ENCODE measurements at places on chromosomes 6 and 20. TPM values are rescaled to one million over a fixed set of nuclear protein-coding genes. Genes with fewer than 3 reads are reported as not detected.

- peak; percentile 94 for DNase-seq
Measured at GRCh38 chr6:138107078-138107751, at the start of gene PERP. Gene PERP (minus strand): TSS chr6:138107419. CDS start chr6:138107340, 79 bp downstream.

GRCh38 chr20:17024513-17025119, 202.2 kb upstream of the PCSK2 start:
- no peak for DNase-seq

DNA sequence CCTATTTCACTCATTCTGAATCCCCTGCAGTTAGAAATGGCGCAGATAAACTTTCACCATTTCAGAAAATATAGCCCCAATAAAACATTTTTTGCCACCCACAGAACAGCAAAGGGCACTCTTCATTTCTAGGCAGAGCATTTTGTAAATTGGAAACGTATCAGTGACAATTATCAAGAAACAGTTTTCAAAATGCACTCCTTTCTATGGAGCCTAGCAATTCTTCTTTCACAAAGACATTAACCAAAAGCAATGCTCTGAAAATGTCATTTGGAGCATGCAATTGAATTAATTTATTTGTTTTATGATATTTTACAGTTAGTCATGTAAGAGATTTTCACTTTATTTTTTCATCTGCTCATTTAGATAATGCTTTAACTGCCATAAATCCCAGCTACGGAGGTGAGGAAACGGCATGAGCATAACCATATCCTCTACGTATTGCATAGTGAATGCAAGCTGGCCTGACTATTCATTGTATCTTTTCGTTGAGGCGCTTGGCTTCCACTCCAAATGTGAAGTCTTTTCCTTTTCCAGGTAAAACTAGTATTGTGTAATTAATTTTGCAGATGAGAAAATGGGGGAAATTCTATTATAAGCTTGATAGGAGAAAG, 813.4 kb downstream of the C6orf118 start:
- no peak for DNase-seq

GRCh38 chr6:37988127-37988526, 168.6 kb downstream of the ZFAND3 start:
- DNase-seq, result no peak

DNA sequence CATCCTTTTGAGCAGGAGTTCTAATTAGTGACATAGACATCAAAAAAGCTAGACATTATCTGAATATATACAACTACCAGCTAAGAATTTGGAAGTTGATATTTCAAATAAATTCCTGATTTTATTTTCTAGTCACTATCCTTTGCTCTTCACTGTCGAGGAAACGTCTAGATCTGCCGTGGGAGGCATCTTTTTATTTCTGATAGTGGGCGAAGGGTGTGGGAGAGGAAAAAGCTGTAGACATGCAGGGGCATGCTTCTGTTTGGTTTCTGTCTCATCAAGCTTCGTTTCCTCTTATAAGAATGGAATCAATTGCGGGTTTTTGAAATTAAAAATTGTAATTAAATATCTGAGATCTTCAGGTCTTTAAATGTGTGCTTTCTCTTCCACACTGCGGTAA, 16.2 kb upstream of the C6orf118 start:
- no peak for DNase-seq

- no peak for DNase-seq
Measured at GRCh38 chr20:6780433-6781190, 13.1 kb downstream of the BMP2 start.

- no peak for DNase-seq
Measured at GRCh38 chr20:18524646-18525045, 16.9 kb downstream of the SEC23B start.

- no peak for DNase-seq
Measured at GRCh38 chr6:153840039-153840850, 198.8 kb upstream of the OPRM1 start.

DNA sequence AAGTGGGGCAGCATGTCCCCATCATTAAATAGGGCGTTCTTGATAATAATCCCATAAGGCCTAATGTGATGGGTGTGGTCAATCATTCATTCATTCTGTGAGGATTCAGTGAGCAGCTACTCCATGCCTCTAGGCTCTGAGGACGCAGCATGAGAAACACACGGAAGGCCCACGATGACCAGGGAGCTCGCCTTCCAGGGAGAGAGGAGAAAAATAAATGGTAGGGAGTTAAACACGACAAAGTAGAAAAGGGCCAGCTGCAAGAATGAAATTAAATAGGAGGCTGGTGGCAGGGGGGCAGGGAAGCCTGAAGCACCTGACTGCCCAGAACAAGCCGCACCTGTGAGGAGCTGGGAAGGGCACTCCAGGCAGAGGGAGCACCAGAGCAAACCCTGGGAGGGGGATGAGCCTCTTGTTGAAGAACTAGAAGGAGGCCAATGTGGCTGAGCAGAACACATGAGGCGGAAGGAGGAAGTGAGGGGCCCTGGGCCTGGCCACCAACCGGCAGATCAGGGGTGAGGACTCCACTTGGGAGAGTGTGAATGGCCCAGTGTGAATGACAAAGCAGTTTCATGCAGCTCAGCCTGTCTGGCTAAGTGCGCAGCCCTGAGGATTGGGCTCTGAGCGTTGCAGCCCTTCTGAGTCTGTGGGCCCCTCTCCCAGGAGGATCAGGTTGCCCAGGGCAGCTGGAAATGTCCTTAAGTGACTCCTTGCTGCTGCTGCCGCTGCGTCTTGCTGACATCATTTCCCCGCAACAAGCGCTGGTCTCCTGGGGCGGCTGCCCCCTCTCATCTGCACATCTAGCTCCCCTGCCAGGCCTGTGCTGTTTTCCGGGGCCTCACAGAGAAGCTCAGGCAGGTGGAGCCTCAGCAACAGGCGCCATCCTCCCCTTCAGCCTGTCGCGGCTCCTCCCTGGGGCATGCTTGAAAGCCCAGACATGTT, 99.9 kb downstream of the CDH26 start:
- DNase-seq, result no peak

DNA sequence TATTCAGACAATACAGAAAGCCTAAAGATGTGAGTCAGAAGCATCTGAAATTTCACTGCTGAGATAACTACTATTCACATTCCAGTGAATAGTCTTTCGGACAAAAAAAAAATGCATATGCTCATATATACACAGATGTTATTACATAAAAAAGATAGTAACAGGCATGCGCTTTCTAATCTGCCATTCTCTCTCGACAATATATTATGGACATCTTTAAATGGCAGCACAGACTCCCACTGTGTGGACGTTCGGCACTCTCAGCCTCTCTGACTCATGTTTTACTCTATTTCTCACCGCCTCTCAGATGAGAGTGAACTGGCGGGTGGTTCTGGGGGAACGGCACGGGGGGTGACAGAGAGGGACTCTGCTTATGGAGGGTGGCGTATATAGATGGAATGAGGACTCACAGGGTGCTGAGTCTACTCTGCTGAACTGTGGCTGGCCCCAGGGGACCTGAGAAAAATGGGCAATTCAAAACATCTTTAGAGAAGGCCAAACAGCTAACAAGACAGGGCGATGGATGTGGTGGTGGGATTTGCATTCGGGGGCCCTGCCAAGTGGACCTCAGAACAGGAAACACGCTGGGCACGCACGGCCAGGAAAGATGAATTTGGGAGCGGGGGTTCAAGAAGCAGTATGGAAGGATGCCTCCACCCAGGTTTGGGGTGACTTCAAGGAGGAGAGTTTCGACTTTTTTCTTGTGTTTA, 68.9 kb downstream of the MDGA1 start:
- no peak for DNase-seq

DNA sequence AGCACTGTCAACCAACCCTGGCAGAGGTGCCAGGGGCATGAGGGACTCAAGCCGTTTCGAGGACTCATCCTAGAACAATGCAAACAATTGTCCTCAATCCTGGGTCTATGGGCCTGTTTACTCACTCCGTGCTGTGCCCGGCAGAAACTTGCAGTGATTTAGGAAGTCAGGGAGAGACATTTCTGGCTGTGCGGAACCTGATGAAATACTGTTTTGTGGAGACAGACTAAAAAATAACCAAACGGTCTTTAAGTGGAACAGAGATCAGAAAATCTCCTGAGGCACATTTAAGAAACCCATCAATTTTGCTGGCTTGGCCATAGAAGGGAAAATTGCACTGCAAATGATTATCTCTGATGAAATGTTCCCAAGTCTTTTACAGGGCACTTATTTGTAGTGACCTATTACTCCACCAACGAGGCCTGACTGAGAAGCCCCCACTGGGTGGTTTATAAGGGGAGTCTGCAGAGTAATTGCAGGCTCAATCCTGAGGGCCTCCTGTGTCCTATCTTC, 79.8 kb upstream of the KCNK16 start:
- no peak for DNase-seq

DNA sequence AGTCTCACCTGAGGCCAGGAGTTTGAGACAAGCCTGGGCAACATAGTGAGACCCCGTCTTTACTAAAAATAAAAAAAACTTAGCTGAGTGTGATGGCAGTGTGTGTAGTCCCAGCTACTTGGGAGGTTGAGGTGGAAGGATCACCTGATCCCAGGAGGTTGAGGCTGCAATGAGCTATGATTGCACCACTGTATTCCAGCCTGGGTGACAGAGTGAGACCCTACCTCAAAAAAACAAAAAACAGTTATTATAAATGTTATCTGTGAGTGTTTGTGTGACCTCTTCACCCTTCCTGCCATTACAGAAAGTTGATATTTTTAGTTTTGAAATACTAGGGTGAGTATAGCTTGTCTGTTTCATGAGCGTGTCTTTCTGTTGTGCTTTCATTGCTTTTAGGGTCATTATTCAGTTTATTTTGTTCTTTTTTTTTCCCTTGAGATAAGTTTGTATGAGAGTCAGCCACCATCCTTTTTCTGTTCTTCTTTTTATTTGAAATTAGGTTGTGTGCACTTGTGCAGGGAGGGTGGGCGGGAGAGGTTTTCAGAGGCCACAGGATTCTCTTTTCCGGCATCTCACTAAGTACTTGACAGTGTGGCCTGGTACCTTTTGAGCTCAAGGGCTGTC, 26.2 kb downstream of the CDYL start:
- DNase-seq, result no peak

- DNase-seq, result no peak
Measured at GRCh38 chr6:44932651-44933091, 395.5 kb upstream of the RUNX2 start.

- no peak for DNase-seq
Measured at GRCh38 chr6:86016077-86016476, 373.4 kb upstream of the SYNCRIP start.

DNA sequence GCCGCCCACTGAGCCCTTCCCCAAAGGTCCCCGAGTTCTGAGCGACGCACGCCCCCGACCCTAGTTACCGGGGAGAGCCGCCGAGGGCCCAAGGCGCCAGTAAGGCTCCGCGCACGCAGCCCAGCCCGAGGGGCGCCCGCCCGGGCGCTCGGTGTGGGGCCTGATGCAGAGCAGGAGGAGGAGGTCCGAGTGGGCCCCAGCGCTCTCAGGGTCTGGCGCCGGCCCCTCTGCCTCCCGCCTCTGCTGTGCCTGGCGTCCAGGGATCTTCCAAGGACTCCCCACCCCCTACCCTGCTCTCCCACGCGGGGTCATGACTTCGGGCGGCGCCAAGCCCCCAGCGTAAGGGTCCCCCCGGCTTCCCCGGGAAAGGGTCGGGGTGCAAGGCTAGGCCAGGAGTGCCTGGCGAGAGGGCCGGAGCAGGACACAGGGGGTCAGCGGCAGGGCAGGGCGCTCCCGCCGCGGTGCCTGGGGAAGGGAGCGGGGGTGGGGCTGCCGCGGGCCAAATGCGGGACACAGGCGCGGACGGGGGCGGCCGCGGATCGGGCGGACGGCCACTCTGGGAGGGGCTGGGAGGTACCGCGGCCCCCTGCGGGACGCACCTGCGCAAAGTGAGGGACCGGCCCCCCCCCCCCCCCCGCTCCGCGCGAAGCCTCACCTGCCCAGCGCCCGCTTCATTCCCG, 637 bp downstream of the ABHD12 start:
- DNase-seq, result peak; percentile 53

The BFSP1 gene
- total RNA-seq, result 0.57 TPM

The POPDC3 gene
- not detected for total RNA-seq

The PAK5 gene
- total RNA-seq, result not detected

The HTR1B gene
- not detected for total RNA-seq

The RNF39 gene
- not detected for total RNA-seq
